Activated CD8-positive, alpha-beta memory T cell treated with anti-CD3 and anti-CD28 coated beads, Interleukin-2, amount 50 U/mL, for 4 hours (primary cell): ENCODE measurements at places on chromosomes 13 and 19.

DNA sequence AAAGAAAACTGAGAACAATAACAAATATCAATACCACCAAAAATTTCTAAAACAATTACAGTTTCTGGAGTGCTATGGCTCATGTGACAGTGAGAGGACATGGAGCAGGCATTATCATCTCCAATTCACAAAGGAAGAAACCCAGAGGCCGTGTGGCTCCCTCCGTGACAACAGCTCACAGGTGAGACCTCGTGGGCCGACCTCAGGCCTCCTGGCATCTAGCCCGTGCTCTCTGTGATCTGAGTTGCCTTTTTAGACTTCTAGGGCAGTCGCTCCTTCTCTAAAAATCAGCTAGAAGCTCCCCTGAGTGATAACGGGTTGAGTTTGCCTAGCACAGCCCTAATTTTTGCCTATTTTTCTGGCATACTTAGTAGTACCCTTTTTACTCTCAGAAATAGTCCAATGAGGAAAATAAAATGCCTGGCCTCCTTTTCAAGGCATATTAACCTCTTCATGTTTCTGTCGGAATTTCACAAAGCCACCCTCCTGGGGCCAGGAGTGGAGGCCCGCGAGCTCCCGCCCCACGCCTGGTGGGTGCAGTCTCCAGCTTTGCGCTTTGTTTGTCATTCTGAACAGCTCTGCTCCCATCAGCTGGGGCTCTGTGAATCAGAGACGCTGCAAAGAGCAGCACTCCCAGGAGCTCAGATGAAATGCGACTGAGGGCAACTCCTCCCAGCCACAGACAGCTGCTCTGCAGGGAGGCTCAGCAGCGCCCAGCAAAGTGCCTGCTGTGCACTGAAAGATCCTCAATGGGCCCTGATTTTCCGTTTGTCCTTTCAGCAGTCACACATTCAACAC lies 292.5 kb downstream of the UQCRFS1 start:
- DNase-seq = no peak

DNA sequence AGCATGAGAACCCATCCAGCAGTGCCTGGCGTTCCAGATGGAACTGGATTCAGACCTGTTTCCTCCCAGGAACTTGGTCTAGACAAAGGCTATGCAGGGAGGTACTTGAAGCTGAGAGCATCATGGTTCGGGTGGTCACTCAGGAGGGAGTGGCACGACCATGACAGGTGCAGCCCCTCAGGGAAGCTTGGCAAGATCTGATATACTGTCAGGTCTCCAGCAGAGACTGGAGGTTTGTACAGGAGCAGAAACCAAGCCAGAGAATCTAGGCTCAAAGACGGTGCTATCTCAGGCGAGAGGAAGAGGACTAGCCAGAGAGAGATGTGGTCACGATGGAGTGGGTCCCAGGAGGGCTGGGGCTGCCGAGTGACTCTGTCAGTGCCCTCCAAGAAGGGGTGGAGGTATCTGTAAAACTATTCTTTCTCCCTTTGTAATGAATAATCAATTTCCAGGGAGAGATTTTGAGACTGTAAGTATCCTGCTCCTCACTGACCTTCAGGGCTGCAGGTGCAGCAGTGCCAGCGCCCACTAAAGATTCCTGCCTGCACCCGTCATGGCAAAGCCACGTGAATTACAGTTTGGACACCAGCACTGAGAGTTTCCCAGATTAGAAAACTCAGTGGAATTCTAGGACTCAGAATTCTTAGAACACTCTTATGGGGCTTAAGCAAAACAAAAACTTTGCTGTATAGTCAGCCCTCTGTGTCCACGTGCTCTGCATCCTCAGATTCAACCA lies 10.2 kb upstream of the DCUN1D2 start:
- no peak for DNase-seq

GRCh38 chr13:88707646-88708045 lies 1036.5 kb downstream of the SLITRK5 start:
- DNase-seq = no peak

DNA sequence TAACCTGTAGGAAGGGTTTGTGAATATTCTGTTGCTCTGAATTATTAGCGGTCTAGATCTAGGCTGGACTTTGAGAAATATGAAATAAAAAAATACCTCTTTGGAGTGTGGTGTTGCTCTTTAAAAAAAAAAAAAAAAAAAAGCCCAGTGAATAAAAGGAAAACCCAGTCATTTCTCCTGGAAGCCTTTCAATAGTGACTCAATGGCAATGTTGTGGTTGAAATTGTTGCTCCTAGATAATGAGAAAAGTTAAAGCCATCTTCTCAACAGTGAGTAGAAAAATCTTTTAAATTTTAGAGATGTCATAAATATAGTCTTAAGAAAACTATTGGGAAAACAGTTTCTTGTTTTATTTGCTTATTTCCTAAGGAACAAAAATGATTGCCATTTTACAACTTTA lies 135.3 kb downstream of the RFC3 start:
- DNase-seq = no peak

- no peak for DNase-seq
These were observed 369.6 kb downstream of the KCTD12 start for GRCh38 chr13:76516586-76516985.
